Motor neuron (in vitro differentiated cells): ENCODE measurements at places on chromosomes 7 and 10. TPM values are rescaled to one million over a fixed set of nuclear protein-coding genes. Genes with fewer than 3 reads are reported as not detected.

GPR85 gene
- 19.5 and 20.2 TPM in 2 replicates for total RNA-seq

SRRM3 gene
- 10.1 and 11.8 TPM in 2 replicates for total RNA-seq

ZPBP gene
- not detected in 2 replicates for total RNA-seq

PEX1 gene
- 22.9 and 30.3 TPM in 2 replicates for total RNA-seq
